ENCODE measurements at places on chromosomes 5 and 9.

DNA sequence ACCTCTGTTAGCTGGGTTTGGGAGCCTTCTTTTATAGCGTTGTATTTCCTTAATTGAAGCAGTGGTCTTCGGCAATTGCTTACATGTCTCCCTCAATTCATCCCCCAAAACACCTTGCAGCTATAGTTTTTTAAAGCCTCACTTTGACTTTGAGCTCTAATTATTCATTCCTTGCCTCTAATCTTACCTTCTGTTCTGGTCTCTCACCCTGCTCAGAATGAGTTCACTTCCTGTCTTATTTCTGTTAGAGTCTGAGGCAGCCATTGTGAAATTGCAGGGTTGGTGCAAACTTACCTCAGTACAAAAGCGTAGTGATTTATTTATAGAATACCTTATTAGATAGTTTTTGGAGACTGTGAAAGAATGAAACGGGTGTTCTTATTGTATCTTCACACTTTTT, 35.0 kb downstream of the AOPEP start:
- no peak for DNase-seq

DNA sequence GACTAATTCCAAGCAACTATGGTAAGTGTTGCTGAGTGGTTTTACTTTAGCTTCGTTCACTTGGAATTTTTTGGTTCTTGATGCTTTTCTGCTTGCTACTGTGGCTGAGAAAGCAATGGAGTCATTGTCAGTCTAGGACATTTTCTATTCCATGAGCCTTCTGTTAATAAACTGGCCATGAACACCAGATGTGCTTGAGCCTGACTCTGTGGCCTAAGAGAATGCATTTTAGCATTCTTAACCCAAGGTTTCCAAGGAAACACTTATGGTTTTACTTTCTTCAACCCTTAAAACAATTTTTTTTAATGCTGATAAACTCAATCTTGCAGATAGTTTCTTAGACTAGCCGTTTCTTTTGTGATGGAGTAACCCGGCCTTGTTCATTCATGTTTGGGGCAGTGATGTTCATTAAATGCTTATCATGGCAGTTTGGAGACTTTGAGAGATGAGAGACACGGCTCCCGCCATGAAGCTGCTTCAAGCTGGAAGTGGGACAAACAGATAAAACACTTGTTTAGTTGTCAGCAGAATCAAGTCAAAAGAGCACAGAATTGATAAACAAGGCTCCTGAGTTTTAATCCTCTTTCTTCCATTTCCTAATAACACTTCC, 42.4 kb downstream of the OSTF1 start:
- no peak for DNase-seq

DNA sequence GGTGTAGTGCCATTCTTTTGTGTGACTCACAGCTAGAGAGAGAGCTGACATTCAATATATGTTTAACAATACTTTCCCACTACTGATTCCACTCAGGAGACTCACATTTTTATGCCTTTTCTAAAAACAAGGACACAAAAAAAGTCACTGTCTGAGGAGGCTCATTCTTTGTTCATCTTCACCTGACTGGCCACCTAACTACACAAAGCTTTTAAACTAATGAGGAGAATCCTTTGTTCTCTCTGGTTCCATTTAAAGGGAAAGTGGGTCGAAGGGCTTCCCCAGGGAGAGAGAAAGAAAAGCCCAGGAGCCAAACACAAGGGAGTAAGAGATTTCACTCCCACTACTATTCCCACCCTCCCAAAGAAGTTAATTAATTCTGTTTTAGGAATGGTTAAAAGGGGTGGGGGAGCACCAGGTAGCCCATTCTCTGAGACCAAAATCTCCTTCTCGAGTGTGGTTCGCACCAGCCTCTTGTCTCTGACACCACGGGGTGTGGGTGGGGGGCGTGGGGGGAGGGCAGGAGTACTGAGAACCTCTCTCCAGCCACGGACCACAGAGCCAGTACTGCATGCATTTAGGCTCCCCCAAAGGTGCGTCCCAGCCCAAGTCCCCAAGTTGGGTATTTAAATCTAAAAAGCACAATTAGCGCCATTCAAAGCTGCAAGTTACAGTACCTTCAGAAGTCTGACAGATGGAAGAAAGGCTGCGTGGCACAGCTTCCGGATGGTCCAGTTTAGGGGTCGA, 747 bp downstream of the TRPM3 start:
- DNase-seq = no peak

DNA sequence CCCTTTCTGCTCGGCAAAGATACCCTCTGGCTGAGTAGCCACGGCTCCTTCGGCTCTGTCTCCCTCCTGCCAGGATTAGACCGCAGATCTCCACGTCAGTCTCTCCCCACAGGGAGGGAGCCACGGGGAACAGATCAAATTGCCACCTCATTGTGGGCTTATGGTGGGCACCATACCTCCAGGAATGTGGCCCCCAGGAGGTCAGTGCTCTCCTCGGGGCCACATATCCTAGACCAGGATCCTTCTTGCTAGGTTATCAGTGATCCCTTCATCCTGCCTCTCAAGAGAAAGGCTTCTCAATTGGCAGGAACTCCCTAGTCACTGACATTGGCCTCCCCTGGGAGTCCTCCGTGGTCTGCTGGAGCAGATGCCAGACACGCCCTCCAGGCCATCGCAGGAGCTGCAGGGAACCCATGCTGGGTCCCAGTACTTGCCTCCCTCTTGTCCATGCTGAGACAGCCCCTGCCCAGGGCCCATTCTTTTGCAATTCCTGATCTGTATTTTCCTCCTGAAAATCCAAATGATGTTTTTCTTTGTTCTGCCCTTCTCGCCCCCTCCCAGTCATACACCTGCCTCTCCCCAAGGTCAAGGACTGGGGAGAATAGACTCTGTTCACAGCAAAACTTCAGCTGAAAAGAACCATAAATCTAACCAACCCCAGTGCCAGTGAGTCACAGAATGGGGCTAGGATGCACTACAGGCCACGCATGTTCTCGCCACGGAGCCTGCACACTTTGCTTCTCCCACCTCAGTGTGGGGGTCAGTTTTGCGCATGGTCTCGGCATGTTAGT, 31.6 kb upstream of the ENHO start:
- no peak for DNase-seq
